ENCODE measurements at places on chromosomes 1 and 21.
A peak's percentile ranks its signal among the peaks of the same experiment; 100 is the strongest.

DNA sequence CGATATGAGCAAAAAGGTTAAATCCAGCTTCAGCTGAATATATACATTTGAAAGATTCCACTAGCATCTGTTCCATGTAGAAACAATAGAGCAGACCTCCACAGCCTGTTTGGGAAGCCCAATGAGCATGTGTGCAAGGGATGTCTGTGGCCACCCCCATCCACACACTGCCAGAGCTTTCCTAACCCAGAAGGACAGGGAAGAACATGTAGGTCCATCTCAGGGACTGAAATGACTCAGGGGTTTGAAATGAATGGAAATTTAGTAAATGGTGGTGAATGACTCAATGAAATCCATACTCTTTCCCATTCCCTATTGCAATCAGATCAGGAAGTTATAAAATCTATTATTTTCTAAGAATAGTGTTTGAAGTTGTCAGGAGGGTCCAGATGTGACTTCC, 397.2 kb downstream of the DUSP10 start:
- DNase-seq: peak; percentile 12

DNA sequence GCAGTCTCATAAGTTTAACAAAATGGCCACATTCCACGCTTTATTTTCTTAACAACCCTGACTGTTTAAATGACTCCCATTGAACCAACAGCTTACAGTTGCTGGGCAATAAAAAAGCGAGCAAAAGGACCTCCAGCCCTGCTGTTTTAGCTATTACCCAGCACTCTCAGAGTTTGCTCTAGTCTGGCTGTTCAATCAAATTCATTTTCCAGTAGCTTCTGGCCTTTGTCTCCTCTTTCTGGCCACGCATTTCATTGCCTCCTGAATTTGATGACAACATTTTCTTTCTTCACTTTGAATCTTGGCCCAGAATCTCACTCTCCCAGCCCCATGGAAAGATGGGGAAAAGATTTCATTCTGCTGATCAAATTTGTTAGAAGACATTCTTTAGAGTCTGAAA, 44.1 kb upstream of the DOCK7 start:
- no peak for DNase-seq

DNA sequence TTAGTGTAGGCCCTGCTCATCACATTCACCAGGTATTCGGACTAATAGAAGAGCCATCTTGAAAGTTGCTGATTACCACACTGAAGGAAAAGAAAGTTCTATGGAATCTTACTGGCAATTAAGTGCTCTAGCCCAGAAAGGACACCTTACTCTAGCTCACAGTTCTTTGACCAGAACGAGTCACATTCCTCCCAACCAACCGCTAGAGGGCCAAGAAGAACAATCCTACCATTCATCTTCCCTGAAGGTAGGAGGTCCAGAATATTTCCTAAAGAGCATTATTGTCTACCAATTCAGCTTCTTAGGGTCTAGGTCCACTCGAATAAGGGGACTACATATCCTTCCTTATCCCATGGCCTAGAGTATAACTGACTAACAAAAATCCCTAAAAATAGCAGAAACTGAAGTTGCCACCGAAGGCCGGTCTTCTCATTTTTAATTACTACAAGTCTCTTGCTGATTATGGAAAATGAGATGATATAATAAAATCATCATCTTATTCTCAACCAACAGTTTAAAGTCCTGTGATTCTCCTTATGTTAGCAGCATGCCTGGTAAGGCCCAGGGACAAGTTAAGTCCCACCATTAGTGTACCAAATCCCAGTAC, 2.7 kb upstream of the FMO1 start:
- peak; percentile 47 for DNase-seq

DNA sequence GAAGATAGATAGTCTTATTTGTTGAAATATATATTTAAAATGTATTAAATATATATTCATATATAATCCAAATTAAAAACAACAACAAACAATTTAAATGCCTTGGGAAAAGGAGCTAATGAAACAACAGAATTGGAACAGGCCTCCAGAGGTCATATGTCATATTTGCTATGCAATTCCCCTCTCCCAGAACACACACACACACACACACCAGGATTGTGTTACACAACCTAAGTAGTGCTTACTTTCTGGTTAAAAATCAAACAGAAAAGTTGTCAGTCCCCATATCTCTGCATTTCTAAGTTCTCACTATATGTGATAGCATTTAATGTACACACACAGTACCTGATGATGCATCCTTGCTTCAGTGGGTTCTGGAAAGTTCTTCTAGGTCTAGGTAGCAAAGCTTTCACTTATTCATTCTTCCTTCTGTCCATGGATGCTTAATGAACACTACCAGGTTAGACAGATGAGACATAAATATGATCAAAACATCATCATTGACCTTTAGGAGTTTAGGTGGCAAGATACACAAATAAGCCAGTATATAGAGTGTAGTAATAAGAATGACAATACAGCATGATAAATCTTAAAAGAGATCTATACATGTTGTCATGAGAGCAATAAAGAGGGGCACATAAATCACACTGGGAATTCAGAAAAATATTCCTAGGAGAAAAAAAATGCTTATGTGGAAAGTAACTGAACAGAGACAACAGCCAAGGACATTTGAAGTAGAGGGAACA, 662.8 kb downstream of the PTPRC start:
- DNase-seq: no peak

GRCh38 chr1:247360991-247361731, 29.5 kb upstream of the ZNF496 start:
- no peak for DNase-seq

DNA sequence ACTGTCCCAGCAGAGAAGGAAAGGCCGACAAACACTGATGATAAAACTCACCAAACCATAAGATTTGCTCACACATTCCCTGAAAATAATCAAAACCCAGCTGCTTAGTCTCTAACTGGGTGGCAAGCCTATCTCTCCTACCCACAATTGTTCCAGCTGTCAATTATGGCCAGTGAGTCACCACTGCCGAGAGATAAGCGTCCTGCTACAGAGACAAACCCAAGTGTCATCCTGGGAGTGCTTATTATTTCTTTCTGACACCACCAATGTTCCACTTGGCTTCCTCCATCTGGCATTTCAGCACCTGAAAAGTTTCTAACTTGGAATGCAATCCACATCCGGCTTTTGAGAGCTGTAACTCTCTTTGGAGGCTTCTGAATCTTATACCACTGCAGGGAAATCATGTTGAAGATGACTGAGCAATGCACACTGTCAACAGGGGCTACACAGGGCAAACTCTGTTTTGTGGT, 51.5 kb upstream of the VAV3 start:
- DNase-seq: peak; percentile 85

DNA sequence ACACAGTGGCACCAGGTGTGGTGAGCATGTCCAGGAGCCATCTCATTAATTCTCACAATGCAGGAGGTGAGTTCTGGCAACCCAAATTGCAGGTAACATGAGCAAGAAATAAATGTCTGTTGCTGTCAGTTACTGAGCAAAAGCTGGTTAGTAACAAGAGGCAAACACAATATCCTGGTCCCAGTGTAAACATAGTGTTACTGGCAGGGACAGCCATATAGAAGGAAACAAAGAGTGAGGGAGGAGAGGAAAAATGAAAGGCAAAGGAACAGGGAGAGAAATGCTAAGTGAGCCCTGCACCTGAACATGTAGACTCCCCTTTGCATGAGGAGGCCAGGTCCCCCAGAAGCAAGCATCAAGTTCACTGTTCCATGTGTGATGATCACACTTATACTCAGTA, 203.6 kb downstream of the TRABD2B start:
- no peak for DNase-seq

GRCh38 chr1:207309745-207310273, 11.7 kb upstream of the CD55 start:
- peak; percentile 78 for DNase-seq

DNA sequence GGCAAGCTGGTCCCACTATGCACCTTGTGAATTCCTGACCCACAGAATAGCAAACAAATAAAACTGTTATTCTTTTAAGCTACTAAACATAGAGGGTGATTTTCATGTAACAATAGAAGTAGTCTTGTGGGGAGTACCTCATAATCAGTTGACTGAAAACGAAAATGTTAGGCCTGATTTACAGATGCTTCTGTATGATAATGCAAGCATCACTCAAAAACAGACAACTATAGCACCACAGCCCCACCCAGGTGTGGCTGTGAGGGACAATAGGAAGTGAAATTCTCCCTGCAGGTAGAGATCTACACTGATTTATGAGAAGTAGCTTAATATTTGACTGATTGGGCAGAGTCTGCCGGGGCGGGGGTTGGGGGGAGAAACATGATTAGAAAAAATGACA, 26.5 kb upstream of the KRTAP19-8 start:
- DNase-seq: no peak

GRCh38 chr21:39612233-39613040, at the start of gene B3GALT5:
Gene B3GALT5, plus strand, starts transcription at chr21:39612940. Its CDS starts 47,620 bp downstream, at chr21:39660560.
- DNase-seq: peak; percentile 21

GRCh38 chr21:38751379-38752050, 54.2 kb upstream of the ETS2 start:
- DNase-seq: no peak

GRCh38 chr1:169105434-169106094, 926 bp upstream of the ATP1B1 start:
- DNase-seq: peak; percentile 84

- no peak for DNase-seq
These were observed 183.7 kb upstream of the ZC3H12A start for GRCh38 chr1:37290718-37291117.

- DNase-seq: no peak
These were observed 114.6 kb downstream of the KAZN start for GRCh38 chr1:14713077-14713476.

DNA sequence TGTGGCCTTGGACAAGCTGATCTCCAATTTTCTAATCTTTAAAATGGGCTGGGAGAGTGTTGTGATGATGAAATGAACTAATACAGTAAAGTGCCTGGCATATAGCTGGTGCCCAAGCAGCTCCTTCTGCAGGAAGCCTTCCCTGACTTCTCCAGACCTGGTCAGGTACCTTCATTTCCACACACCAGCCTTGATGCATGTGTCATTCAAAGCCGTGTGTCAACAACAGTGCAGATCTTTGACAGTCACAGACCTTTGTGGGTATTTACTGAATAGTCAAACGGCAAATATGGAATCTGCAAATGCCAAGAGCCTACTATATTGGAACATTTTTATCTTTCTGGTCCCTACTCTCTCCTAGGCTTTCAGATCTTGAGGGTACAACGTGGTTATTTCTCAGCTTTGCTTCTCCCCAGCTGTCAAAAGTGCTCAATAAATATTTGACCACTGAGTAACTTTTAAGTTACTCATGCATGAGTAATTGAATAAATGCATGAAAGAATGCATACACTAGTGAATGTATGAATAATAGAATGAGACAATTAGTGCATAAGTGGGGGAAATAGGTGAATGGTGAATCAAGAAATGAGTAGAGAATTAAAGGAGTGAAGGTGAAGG, 75.4 kb downstream of the MDM4 start:
- DNase-seq: peak; percentile 36

DNA sequence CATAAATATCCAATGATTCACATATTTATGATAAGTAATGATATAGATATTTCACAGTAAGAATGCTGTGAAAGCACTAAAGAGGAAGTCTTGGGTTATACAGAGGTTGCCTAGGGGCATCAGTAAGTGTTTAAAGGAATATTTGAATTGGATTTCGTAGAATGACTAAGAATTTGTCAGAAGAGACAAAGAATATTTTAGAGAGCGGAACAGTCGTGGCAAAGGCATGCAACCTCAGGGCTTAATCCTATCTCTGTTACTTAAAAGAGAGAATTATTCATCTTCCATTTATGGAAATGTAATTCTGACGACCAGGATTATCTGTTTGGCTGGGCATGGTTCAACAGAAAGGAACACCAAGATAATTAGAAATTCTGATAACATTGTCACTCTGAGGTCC, 171.9 kb upstream of the NR5A2 start:
- no peak for DNase-seq
